SIG-M5 (cell line): ENCODE measurements at places on chromosomes 6 and 20.

DNA sequence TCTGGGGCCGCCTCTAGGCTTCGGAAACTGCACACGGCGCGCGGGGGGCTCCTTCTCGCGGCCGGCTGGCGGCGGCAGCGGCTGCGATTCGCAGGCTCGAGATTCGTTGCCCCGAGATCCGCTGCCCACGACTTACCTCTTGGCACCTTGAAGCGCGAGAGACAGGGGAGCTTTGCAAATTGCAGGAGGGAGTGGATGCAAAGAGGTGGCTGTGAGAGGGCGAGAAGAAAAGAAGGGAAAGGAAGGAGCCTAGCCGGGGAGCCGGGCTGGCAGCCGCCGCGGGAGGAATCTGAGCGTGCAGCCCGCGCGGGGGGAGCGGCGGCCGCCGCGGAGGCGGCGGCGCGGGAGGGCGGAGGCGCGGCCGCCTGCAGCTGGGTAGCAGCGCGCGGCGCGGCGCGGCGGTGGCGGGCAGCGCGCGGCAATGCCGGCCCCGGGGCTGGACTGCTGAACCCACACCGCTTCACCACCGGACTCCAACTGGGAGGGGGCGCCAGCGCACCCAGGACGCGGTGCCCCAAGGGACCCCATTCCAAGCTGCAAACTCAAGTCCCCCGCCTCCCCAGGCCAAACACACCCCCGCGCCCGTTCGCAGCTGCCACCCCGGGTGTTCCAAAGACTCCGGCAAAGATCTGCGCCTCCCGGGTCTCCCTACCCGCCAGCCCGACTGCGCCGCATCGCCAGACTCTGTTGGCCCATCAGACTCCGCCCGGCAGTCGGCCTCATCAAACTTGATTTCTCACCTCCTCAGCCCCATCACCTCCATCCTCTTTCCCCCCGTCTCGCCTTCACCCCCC lies 44.2 kb upstream of the SUPT3H start:
- no peak for DNase-seq

DNA sequence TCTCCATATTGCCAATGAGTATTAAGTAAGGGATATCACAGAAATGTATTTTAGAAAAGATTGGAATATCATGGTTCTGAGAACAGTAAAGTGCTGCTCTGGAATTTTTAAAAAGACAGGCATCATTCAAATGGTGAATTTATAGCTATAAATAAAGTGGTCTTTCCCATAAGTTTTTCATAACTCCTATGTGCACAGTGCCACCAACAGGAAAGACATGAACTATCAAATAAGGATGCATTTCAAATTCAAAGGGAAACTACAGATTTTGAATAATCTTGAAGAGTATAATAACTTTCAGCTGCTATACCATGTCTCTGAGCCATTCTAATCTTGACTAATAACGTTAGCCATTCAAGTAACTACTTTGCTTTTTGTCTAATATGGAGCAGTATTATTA lies 456.8 kb upstream of the GJE1 start:
- DNase-seq: no peak

- no peak for DNase-seq
Measured at GRCh38 chr20:35344354-35344837, 52.2 kb upstream of the FAM83C start.

DNA sequence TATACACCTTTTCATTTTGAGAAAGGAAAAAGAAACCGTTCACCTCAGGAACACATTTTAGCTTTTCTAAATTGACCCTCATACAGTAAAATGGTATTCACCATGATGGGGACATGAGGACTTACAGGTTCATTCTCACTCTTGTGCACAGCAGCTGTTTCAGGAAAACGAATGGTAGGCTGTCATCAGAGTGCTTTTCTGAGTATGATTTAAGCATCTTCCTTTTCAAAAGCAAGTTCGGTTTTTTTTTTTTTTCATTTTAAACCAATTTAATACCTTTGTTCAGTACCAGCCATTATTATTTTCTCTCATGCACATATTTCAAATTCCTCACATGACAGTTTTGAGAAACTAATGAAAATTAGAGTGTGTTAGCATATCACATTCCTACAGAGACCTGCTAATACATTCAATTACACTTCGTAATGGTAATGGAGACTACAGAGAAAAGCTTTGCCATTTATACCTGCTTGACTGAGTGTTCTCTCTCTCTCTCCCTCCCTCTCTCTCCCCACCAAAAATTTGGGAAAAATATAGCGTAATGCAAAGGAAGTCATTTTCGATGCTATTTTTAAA lies 129.2 kb downstream of the SAMD5 start:
- no peak for DNase-seq
